Esophagus squamous epithelium (tissue), 5 donors: ENCODE measurements at places on chromosomes 5 and 9. TPM values are rescaled to one million over a fixed set of nuclear protein-coding genes. Genes with fewer than 3 reads are reported as not detected.

- no peak for DNase-seq
These were observed 152.7 kb upstream of the FOXD4L5 start for GRCh38 chr9:65437724-65438123.

DNA sequence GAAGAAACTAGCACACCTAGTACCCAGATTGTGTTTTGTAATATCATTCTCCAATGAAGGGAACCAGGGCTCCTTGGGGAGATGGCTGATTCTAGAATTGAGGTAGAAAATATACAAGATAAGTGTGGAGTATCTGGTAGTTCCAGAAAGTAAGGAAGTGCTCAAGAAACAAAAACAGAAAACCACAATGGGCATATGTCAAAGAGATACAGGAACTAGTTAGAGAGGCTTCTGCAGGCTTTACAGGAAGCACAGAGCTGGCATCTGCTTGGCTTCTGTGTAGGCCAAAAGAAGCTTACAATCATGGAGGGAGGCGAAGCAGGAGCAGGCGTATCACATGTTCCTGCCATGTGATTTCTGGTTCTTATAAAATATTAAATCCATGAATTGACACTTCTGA is 105.7 kb upstream of the TMEM161B start:
- no peak for DNase-seq

The F2RL1 gene
- 9.9 TPM for total RNA-seq

GRCh38 chr9:124282442-124283227 is 24.9 kb downstream of the NEK6 start:
- DNase-seq: no peak

DNA sequence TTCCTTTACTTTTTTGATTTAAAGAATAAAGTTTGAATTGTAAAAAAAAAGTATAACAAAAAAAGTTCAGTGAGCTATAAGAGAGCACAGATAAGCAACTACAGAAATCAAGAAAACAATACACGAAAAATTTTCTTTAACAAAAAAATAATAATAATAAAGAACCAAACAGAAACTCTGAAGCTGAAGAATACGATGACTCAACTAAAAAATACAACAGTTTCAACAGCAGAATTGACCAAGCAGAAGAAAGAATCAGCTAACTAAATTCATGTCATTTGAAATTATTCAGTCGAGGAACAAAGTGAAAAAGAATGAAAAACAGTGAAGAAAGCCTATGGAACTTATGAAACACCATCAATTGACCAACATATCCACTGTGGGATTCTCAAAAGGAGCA is 177.7 kb downstream of the NDUFS4 start:
- no peak for DNase-seq

DNA sequence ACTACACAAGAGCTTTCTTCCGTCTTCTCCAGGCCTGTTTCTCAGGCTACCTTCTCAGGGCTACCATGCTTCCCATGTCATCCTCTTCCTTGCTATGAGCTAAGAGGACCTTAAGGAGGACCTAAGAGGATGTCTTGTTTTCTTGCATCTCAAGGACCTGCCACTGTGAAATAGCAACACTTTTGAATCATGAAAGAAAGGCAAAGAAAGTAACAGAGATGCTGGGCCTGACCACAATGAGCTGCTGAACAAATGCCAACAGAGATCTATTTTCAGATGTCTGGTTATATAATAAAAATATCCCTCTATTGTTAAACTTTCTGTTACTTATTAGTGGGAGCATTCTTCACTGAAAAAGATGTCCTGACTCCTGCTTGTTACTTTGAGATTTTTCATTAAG is 36.7 kb upstream of the ANXA1 start:
- no peak for DNase-seq

The INVS gene
- total RNA-seq: 24.4 TPM

GRCh38 chr5:158559643-158560042 is 540.1 kb downstream of the EBF1 start:
- no peak for DNase-seq

DNA sequence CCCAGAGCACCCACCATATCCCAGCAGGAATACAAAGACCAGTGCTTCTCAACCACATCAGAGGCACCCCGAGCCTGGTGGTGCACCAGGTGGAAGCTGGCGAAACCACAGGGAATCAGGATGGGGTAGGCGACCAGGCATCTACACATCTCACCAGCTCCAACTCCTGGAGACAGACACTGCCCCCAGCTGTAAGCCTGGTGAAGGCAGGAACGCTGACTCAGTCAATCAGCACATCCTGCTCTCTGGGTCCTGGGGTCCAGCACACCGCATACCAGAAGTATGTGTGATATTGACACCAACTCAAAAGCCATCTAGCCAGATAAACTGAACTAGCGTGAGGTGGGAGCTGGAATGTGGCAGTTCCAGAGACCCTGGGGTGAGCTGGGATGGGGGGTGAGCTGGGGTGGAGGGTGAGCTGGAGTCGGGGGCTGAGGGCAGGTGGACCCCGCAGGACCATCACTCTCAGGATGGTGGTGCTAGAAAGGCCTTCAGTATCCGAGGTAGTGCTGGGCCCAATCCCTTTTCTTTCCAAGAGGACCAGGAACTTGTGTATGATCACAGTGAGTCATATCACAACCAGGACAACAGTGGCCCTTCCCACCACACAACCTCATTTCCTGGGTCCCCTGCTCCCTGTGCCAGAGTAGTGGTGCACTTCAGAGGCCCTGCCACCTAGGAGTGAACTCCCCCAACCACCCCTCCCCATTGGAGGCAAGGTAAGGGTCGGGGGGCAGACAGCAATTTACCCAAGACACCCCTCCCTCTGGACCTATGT is 2.5 kb downstream of the DBN1 start:
- DNase-seq: no peak

- no peak for DNase-seq
These were observed 44.2 kb upstream of the CKMT2 start for GRCh38 chr5:81188962-81189361.
